ENCODE measurements at places on chromosomes 16 and 17.

DNA sequence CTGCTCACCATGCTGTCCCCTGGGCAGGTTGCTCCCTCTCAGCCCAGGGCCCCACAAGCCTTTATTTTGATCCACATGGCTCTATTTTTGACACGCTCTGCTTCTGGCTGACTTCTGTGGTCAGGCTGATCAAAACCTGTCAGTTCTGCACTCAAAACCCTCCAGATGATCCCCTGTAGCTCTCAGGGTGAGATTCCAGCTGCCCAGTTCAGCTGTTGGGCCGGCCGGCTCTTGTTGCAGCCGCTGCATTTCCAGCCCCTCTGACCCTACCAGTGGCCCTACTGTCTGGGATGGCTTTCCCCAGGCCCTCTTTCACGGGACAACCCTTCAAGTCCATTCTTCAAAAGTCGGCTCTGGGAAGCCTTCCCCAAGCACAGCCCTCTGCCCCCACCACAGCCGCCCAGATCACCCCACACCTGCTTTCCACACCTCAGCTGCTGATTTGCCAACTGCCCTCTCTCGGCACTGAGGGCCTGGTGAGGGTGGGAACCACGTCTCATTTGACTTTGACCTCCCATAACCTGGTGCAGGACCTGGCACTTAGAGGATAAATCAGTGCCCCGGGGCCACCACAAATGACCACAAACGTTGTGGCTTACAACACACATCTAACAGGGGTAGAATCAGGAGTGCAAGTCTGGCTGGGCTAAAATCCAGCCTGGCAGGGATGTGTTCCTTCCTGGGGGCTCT lies 16.3 kb upstream of the CACNG4 start:
- no peak for DNase-seq

DNA sequence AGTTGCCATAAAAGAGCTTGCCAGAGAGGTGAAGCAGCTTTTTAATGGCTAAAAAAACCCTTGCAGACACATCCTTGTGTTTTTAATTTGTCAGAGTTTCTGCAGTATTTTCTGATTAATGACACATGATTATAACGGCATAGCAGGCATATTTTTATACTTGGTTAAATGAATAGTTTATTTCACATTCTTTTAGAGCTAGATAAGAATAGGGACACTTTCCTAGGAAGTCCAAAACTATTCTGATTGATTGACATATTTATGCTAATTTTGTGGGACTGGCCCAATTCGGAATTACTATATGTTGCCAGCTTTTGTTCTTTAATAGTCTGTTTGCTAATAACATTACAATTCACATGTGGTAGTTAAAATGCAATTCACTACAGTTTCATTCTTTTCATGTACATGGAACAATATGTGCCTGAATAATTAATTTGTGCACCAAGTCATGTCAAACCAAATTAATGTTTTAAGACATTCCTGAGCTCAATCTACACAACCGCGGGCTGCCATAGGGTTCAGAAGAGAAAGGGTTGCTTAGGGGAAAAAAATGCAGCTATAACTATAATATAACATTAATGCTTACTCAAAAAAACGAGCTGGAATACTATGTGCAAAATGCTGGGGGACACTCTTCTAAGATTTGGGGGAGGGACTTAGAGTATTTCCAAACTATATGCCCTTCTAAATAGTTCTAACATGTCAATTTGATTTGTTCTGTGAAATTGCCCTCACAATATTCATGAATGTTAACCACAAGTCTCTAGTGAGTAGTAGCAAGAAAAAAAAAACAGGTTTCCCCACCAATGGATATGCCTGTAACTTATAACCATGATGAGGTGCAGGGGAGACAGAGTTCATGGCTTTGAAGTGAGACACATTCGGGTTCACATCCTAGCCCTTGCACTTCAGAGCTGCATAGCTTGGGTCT lies 305.4 kb downstream of the CEP112 start:
- DNase-seq, result no peak

GRCh38 chr17:6660101-6660500 lies 8.5 kb downstream of the C17orf100 start:
- DNase-seq, result no peak

DNA sequence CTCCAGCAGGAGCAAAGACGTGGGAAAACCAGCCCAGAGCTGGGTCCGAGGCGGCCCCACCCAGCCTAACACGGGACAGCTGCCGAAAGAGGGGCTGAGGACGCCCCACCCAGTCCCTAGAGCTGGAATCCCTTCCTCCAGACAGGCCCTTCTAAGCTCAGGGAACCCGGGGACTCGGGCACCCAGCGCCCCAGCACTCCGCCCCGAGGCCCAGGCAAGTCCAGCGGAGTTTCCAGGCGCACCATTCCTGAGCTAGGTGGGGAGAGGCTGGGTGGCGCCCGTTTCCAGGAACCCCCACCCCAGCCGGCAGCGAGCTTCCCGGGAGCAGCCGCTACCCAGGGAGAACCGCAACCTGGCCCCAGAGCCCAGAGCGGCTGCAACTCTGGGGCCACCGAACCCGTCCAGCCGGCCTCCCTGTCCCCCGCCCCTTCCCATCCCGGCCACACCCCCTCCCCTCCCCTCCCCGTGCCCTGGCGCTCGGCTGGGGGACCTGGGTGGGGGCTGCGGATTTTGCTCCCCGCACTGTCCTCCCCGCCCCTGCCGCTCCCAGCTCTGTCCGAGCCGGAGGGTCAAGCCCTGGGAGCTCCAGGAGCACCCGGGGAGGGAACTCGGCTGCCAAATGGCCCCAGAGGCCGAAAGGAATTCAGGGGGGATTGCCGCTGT lies 536 bp downstream of the TMC6 start:
- DNase-seq, result no peak

GRCh38 chr17:78753316-78754250 lies 28.5 kb downstream of the CYTH1 start:
- DNase-seq, result no peak

DNA sequence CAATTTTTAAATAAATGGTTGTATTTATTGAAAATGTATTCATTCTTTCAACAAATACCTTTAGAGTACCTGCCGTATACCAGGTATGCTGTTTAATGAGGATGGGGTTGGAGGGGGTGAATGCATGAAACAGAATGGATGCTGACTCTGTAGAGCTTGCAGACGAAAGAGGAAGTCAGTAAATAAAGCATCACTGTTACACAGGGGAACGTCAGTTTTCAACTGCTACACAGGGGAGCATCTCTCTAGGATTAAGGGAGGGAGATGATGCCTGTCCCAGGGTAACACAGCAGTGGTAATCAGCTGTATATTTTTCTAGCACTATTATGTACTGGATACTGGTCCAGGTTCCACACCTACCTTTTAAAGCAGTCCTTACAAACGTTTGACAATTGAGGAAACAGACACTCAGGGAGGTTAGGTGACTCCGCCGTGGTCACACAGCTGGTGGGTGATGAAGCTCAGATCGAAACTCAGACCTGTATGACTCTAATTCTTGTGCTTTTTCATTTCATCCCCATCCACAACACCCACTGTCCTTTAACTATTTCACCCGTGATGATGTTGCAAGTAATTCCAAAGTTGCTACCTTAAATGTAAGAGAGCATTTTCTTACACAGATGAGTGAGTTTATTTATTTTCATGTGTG lies 452.1 kb upstream of the HSBP1 start:
- no peak for DNase-seq

DNA sequence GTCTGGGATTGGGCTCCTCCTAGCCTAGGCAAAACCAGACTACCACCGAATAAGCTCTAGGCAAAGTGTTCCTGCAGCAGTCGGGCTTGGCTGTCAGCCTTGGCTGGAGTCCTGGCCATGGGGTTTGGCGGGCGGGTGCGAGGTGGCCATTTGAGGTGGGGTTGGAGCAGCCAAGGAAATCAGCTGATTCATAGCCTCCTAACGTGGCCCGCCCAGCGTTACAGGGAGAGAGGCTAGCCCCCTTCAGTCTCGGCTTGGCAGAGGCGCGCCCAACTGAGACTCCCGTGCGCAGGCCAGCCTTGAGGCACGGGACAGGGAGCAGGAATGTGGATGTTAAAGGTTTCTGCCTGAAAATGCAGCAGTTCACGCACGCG lies 1.9 kb downstream of the PMP22 start:
- no peak for DNase-seq

DNA sequence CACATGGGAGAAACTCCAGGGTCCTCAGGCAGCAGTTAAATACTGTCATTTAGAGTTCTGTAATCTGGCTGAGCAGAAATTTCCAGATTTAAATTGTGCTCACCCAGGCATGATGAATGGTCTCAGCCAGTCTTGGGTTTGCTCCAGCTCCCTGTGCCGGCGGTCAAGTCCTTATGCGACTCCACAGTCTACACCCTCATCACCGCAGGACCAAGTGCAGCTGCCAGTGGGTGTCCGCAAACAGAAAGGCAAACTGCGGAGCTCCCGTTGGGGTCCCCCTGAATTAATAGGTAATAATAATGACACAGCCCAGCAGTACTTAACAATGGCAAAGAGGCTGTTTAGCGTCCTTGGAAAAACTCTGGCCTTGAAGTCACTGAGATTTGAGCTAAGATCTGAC lies 3.9 kb upstream of the CACNG4 start:
- no peak for DNase-seq

DNA sequence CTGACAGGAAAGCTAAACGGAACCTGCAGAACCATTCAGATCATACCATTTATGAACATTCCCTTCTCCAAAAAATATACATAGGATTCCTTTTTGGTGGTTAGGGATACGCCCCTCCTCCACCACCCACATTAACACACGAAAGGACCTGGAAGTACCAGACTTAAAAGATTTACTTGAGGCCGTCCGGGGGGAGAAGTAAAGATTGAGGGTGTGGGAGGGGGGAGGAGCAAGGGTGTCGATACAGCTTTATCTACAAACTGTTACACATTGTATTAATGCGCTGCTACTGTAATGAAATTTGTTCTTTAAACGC lies 537 bp downstream of the PALB2 start:
- DNase-seq, result no peak

- no peak for DNase-seq
Measured at GRCh38 chr16:27275394-27275793, 6.8 kb upstream of the NSMCE1 start.

DNA sequence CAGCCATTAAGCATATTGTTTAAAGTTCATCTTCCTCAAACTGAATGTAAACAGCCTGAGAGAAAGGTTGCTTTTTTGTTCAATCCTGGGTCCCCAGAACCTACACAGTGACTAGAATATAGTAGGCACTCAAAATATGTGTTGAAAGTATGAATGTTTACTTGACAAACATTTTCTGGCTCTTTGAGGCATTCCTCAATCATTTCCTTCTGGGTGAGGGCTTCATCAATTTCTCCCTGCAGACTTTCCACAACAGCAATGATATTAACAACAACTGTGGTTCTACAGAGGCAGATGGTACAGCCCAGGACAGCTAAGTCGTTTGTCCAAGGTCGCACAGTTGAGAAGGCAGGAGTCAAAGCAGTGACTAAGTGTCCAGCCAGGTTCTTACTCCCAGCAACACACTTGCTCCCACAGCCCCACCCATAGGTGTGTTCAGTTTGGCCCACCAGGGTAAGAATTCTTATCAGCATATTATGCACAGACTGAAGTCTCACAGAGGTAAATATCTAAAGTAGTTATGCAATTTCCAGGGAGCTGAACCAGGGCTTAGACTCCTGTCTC lies 61.1 kb downstream of the HS3ST3B1 start:
- no peak for DNase-seq

DNA sequence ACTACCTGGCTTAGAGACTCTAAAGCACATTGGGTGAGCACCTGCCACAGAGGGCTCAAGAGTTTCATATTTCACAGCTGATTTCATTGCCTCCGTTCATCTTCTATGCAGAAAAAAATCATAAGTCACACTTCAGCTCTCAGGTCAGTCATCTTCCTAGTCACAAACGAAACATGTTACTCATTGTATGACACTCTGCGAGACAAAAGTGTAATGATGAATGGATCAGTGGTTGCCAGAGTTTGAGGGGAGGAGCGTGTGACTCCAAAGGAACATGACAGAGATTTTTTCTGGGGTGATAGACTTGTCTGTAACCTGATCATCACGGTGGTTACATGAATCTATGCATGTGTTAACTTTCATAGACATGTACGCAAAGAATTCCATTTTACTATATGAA lies 195.2 kb upstream of the CNTNAP4 start:
- no peak for DNase-seq

DNA sequence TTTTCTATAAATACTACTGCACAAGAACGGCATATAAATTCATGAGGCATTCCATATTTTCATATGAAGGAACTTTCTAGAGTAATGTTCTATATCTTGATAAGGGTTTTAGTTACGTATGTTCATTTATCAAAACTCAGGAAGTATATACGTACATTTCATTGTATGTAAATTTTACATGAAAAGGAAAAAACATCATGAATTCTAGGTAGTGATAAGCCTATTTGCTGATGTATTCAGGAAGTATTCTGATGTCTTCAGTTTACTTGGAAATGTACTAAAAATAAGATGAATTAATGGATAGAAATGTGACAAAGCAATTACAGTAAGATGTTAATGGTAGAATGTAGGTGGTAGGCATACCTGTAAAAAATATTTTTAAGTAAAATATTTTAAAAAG lies 4.7 kb downstream of the DGKE start:
- no peak for DNase-seq

DNA sequence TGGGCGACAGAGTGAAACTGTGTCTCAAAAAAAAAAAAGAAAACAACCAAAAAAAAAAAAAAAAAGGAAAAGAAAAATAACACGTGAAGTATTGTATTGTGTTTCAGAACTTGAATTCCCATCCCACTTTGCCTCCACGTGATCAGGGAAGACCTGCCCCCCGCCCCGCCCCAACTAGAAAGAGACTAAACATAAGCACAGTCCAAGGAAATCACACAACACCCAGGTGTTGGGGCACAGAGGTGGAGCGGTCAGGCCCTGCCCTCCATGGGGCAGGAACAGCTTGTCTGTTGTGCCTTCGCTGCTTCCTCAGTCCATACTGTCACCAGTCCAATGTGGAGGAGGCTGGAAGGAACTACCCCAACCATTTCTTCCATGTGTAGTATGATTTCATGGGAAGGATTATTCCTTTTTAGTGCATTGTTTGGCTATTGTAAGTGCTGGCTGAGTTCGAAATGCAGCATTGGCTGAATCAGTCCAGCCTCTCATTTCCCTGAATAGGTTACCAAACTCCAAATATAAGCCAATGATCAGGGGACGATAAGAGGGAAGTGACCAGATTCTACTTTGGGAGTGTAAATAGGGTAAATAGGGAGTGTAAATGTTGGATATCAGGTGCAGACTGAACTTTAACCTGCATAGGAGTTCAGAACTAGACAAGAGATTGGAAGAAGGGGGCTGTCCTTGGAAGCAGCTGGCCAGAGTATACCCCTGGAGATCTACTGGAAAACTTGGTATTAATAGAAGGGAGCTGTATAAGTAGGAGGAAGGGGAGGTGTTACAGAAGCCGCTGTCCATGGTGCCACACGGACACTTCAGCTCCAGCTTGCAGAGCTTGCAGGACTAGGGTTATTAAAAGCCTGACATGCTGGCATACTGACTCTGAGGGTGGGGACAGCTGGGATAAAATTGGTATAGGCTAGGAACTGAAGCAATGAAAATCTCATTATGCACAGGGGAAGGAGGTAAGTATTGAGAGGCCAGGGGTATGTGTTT lies 50.7 kb downstream of the TANGO6 start:
- no peak for DNase-seq

- DNase-seq, result no peak
Measured at GRCh38 chr16:78876671-78877070, 723.9 kb downstream of the MAF start.

GRCh38 chr17:1053661-1054360 lies 56.9 kb downstream of the TIMM22 start:
- DNase-seq, result no peak

GRCh38 chr17:80261159-80261894 lies 675 bp downstream of the RNF213 start:
- no peak for DNase-seq

Measured in activated T-cell treated with anti-CD3 and anti-CD28 coated beads for 4 hours (primary cell).